ENCODE measurements at places on chromosomes 5 and 9.

DNA sequence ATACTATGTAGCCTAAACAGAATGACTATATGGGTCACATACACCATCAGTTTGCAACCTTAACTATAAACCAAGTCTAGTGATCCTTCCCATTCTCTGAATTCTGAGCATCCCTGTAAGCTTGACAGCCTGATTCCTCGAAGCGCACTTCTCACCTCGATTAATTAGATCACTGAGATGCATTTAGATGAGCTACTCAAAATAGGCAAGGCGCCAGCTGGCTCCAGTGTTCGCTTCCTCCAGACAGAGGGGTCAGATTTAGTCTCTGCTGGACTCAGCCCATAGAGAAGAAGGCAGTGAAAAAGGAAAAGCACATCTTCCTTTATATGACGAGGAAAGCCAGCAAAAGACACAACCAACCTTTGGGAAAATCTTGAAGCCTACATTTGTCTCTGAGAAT, 371.5 kb downstream of the MLLT3 start:
- no peak for DNase-seq

DNA sequence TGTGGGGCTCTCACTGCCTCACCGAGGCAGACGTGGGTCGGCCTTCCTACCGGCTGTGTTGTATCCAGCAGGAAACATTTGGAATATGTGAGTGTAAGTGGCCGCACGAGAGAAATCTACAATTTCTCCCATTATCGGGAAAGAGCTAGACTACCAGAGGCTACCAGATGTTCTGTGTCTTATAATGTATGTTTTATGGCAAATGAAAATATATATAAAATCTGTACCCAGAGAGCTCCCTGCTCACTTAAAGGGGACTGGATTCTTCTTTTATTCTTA, 69.5 kb upstream of the PITX1 start:
- DNase-seq: no peak

DNA sequence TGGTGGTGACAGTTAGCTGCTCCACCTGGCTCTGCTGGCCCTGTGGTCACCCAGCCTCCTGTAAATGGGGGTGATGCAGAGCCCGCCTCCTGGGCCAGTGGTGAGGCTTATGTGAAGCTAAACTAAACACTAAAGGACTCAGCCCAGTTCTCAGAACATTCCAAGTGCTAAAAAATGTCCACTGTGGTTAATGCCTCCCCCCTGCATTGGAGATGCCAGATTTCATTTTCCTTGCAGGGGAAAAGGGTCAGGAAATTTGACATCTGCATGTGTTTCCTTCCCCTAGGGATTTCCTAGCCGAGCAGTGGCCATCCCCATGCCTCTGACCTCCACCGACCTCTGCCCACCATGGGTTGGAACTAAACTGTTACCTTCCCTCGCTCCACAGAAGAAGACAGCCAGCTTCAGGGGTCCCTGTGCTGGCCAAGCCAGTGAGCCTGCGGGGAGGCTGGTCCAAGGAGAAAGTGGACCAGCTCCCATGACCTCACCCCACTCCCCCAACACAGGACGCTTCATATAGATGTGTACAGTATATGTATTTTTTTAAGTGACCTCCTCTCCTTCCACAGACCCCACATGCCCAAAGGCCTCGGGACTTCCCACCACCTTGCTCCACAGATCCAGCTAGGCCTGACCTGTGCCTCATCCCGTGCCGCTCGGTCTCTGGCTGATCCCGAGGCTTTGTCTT, 13.0 kb downstream of the CD74 start:
- no peak for DNase-seq

DNA sequence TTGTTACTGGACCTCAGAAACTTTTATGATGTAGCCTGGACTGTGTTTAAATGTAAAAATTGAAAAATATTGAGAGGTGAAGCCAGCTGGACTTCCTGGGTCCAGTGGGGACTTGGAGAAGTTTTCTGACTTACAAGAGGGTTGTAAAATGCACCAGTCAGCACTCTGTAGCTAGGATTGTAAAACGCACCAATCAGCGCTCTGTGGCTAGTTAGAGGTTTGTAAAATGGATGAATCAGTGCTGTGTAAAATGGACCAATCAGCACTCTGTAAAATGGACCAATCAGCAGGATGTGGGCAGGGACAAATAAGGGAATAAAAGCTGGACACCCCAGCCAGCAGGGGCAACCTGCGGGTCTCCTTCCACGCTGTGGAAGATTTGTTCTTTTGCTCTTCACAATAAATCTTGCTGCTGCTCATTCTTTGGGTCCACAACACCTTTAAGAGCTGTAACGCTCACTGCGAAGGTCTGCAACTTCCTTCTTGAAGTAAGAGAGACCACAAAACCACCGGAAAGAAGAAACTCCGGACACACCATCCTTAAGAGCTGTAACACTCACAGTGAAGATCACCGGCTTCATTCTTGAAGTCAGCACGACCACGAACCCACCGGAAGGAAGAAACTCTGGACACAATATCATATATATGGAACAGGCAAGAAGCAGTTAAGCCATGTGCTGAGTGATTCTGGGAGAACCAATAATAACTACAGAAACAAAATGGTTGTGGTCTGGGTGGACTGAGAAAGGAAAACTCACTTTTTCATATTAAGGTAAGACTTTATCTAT, 201.3 kb downstream of the GABRG2 start:
- no peak for DNase-seq

GRCh38 chr5:140219068-140219991, 44.3 kb downstream of the CYSTM1 start:
- no peak for DNase-seq

DNA sequence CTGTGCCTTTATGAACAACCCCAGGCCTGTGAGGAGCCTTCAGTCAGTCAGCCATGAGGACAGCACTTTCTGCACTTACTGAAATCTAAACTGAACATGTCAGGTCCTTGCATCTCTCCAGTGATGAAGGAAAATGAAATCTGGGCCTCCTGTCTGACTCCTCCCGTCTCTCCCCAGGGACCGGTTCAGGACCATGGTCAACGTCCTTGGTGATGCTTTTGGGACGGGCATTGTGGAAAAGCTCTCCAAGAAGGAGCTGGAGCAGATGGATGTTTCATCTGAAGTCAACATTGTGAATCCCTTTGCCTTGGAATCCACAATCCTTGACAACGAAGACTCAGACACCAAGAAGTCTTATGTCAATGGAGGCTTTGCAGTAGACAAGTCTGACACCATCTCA, 77.0 kb upstream of the PLPP6 start:
- no peak for DNase-seq
